ENCODE measurements at places on chromosomes 7 and 10. TPM values are rescaled to one million over a fixed set of nuclear protein-coding genes. Genes with fewer than 3 reads are reported as not detected.

Gene GPR37
- total RNA-seq = 1.1 TPM

GRCh38 chr7:2440608-2441245 lies 35.5 kb downstream of the GRIFIN start:
- no peaks in the 10 kb centered on the region for H3K36me3 ChIP-seq
- H3K27me3 ChIP-seq = no peaks in the 10 kb centered on the region
- DNase-seq = no peak
- H3K4me3 ChIP-seq = no peak overlapping the region
- H3K4me1 ChIP-seq = no peaks in the 10 kb centered on the region

Gene RASSF4
- total RNA-seq = 26.8 TPM

DNA sequence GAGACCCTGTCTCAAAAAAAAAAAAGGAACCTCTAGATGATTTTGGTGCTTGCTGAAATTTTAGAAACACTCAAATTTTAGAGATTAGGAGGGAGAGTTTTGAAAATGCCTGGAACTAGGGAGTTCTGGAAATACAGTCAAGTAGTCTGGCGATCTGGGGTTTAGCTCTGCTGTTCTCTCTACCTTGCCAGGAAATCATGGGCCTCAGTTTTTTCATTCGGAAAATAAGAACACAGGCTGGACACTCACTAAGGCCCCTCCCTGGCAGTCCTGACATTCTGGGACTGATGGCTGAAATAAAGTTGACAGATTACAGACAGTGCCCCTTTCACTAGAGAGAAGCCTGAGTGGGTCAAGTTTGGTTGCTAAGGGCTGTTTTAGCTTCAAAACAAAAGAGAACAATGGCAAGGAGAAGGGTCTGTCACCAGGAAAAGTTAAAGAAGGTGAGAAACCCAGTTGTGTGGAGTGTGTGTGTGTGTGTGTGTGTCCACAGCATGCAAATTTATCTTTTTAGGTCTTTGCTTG lies 25.0 kb upstream of the CALN1 start:
- no peaks in the 10 kb centered on the region for H3K4me1 ChIP-seq
- no peak for DNase-seq
- H3K36me3 ChIP-seq = no peaks in the 10 kb centered on the region
- no peak overlapping the region for H3K4me3 ChIP-seq

DNA sequence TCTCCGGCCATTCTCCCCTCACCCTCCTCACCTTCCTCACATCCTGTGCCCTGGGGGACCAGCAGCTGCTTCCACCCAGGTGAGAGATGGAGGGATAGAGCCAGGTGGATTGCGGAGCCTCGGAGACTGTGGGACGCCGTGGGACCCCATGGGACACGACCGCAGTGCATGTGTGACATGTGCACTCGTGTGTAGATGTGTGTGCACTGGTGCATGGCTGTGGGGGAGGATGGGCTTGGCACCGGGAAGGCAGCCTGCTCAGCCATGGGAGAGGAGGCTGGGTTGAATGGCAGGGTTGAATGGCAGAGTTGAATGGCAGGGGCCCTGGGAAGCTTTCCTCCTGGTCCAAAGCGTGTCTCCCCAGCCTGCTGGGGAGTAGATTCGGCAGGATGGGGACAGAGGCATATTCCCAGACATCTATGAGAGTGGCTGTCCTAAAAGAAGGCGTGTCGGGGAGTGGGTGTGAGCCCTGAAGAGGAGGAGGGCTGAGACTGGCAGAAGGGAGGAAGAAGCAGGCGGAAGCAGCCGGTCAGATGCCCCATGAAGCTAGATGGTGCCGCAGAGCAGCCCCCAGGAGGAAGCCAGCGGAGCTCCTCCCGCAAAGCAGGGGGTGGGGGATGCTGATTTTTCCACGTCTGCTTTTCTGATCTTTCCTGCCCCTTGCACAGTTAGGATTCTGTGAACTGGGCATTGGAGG lies 815 bp downstream of the GIMAP8 start:
- H3K4me1 ChIP-seq = peaks cover 21% of the 10 kb centered on the region
- no peaks in the 10 kb centered on the region for H3K36me3 ChIP-seq
- DNase-seq = peak; percentile 57
- H3K27ac ChIP-seq = peak overlapping the region; percentile 72

Gene AKR1C2
- total RNA-seq = 43.0 TPM

- peaks cover 18% of the 10 kb centered on the region for H3K4me1 ChIP-seq
- no peak for DNase-seq
- no peak overlapping the region for H3K27ac ChIP-seq
- H3K4me3 ChIP-seq = no peak overlapping the region
- H3K27me3 ChIP-seq = no peaks in the 10 kb centered on the region
These were observed 20.6 kb upstream of the PDCD4 start for GRCh38 chr10:110851020-110851612.

DNA sequence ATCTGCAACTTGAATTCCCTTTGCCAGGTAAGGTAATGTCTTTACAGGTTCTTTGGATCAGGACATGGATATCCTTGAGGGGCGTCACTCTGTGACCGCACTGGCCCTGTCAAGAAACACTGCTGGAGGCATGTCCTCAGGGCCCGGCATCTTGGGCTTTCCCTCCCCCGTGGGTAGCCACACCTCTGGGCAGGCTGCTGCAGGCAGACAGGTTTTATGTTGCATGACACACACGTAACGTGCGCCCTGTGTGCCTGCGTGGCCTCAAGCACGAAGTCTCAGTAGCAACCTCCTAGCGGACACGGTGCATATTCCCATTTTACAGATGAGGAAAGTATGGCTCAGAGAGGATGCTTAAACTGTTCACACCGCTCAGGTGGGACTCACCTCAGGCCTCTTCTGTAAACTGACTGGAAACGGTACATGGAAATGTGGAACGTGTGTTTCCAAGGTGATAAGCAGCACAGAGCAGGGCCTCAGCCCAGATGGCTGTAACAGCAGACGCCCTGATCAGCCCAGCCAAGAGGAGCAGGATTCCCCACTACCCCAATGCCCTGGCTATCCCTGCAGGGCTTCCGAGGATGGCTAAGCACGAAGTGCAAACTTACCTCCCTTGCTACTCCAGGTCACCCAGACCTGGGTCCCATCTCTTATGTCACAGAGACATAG lies 553.6 kb downstream of the TCERG1L start:
- DNase-seq = no peak
- H3K36me3 ChIP-seq = no peaks in the 10 kb centered on the region
- H3K27me3 ChIP-seq = no peaks in the 10 kb centered on the region
- no peak overlapping the region for H3K4me3 ChIP-seq
- H3K27ac ChIP-seq = no peak overlapping the region

Gene AKR1C4
- not detected for total RNA-seq
